Tongue (tissue), 3 donors: ENCODE measurements at places on chromosomes 4 and X. TPM values are rescaled to one million over a fixed set of nuclear protein-coding genes. Genes with fewer than 3 reads are reported as not detected.

FRMD7 gene
- 0.82 TPM for total RNA-seq

LNX1 gene
- 10.7 TPM for total RNA-seq

SYNPO2 gene
- total RNA-seq = 111 TPM

SSX1 gene
- total RNA-seq = not detected

IQCM gene
- not detected for total RNA-seq

S100G gene
- not detected for total RNA-seq

TLR6 gene
- total RNA-seq = 1.9 TPM

UBA6 gene
- total RNA-seq = 121 TPM

PAGE4 gene
- not detected for total RNA-seq

F8A1 gene
- total RNA-seq = 2.6 TPM

GLOD5 gene
- total RNA-seq = not detected

PNMA3 gene
- total RNA-seq = 1.2 TPM

HERC3 gene
- 51.9 TPM for total RNA-seq

TMEM156 gene
- total RNA-seq = 1.6 TPM

MEPE gene
- total RNA-seq = not detected

ZNF732 gene
- total RNA-seq = 4.3 TPM

RTL5 gene
- 7.3 TPM for total RNA-seq

FOXR2 gene
- not detected for total RNA-seq

MSANTD1 gene
- total RNA-seq = 1.1 TPM

VCX3B gene
- total RNA-seq = not detected

PNMA5 gene
- not detected for total RNA-seq

RAB40AL gene
- not detected for total RNA-seq

PABPC1L2B gene
- total RNA-seq = not detected

TRIM60 gene
- not detected for total RNA-seq

GABRA4 gene
- total RNA-seq = 0.21 TPM

GAGE12F gene
- total RNA-seq = not detected

PNCK gene
- 0.92 TPM for total RNA-seq

PCDH18 gene
- 95.8 TPM for total RNA-seq

MAGEC1 gene
- total RNA-seq = not detected

DIPK2B gene
- 30.2 TPM for total RNA-seq

TEC gene
- total RNA-seq = 3.2 TPM

RASL11B gene
- 2.1 TPM for total RNA-seq

MTMR1 gene
- total RNA-seq = 37.1 TPM

COL4A6 gene
- 5.4 TPM for total RNA-seq

MUC7 gene
- 140 TPM for total RNA-seq

MAGEA6 gene
- not detected for total RNA-seq

EREG gene
- 0.72 TPM for total RNA-seq

RHOH gene
- total RNA-seq = 0.62 TPM

HPSE gene
- 1.0 TPM for total RNA-seq

MAGEA2B gene
- not detected for total RNA-seq

CENPVL1 gene
- total RNA-seq = not detected

SPANXB1 gene
- not detected for total RNA-seq

ADH6 gene
- total RNA-seq = not detected
